ENCODE measurements at places on chromosomes 3 and 15.

DNA sequence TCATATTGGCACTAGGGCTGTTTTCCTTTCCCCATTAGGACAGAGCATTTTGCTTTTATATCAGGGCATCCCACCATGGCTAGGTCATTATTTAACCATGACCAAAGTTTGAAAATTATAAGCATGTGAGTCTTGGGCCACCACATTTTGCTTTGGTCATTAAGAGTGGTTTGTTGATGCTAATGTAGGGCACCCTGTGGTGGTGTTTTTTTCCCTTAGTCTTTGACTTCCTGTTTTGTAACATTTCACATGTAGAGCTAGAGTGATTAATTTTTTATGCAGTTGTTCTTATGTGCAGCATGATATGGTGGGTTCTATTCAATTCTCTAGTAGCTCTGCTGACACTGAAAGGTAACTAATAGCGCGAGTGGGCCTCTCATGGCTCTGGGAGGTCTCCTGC is 249.6 kb upstream of the ROBO1 start:
- DNase-seq: no peak

GRCh38 chr3:126959921-126960603 is 22.9 kb upstream of the PLXNA1 start:
- DNase-seq: peak; percentile 22

DNA sequence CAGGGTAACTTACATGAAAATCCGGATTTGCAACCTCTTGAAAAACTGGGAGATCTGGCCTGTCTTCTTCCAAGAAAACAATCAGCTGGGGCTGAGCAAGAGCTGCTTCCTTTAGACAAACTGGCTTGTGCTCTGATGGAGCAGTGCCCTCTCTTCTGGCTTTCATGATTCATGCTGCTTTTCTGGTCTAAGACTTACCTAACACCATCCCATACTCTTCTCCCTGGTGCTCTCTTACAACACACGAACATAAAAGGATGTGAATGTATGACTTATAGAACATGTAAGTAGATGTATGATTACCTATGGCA is 9.9 kb downstream of the TJP1 start:
- no peak for DNase-seq

GRCh38 chr15:72493220-72493619 is 19.1 kb downstream of the ARIH1 start:
- DNase-seq: no peak

DNA sequence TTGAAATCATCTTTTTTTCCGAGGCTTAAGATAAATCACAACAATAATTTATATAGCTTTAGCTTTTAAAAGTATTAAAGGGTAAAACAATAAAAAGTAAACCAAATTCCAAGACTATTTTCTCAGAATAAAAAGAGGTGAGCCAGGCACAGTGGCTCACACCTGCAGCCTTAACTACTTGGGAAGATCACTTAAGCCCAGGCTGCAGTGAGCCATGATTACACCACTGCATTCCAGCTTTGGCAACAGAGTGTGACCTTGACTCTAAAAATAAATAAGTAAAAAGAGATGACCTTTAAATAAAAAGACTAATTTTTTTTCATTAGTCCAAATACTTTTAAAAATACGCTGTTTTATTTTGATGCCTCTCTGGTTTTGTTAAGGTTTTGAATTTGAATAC is 54.4 kb downstream of the C3orf80 start:
- no peak for DNase-seq

DNA sequence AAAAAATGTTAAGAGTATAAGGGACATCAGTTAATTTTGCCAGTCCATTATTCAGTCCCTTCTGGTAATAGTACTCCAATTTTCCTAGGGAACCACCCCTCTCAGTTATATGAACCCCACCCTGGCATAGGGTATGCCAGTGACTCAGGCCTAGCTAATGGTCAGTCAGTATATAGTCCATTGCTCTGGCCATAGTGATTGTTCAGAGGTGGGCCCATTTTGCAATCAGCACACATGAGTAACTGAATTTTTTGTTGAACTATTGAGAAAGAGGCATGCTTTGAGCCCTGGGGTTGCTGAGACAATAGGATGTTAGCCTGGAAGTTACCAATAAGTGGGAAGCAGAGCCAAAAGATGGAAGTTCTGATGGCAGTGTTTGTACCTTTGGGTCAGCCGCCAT is 4.1 kb downstream of the LRCH3 start:
- DNase-seq: no peak

- DNase-seq: no peak
Observed at GRCh38 chr3:122271246-122271898, 53.7 kb upstream of the CSTA start.

GRCh38 chr15:59329091-59329490 is 43.6 kb downstream of the MYO1E start:
- DNase-seq: no peak

GRCh38 chr3:156548902-156549301 is 6.0 kb downstream of the SSR3 start:
- no peak for DNase-seq

DNA sequence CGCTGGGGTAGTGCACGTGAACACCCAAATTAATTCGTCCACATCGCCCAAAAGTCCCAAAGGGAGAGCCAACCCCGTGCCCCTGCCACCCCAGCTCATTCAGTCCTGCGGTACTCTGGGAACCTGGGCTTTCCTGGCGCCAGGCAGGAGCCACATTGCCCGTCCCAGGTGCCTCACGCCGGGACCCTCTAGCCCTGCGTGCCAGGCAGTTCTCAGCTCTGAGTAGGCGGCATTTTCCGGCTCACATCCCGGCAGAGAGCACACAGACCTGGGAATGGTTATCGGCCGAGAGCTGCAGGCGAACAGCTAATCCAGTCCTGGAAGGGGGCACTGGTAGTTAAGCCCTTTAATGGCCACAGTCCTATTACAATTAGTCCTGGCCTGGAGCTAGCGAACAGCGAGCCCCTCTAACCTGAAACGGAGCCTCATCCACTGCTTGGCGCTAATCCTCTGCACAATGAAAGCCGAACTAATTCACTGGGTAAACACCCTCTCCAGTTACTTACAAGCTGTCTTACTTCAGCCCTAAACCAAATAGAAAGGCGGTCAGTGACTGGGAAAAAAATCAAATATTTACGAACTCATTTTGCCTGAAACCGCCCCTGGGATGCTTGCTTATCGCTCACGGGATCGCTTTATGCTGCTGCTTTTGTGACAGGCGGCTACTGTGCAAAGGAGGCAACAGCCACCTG is 254.6 kb upstream of the SOX14 start:
- no peak for DNase-seq

GRCh38 chr3:42336103-42336502 is 70.1 kb upstream of the CCK start:
- DNase-seq: no peak

GRCh38 chr15:66053991-66054390 is 184.7 kb downstream of the RAB11A start:
- no peak for DNase-seq

DNA sequence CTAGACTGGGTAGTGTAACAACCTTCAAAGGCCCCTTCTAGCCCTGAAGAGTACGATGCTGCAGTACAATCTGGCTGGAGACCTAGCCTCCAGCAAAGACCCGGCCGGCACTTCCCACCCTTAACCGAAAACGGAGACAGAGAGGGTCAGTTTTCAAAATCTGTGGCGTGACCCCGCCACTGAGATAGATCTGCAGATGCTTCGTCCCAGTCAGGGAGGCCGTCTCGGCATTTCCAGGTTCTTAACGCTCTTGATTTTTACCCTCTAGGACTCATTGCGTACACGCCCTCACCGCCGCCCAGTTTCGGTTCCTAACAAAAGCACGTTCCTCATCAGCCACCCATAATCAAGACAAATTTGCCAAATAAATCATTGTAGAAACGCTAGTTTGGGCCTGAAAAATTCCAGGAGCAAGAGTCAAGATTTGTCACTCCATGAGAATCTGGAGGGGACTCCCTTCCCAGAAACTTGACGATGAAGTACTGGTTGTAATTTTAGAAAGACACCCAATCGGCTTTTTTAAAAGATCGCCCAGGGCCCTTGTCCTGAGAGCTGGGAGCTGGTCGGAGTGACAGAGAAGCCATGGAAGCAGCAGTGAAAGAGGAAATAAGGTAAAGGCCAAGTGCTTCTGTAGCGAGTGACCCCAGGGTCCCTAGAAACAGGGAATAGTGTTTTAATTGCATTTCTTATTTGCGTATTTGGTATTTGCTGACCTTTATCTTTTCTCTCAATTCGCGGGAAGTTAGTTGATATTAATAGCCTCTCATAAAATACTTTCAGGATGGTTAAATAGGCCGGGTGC is 868 bp upstream of the TMEM87A start:
- peak; percentile 6 for DNase-seq

GRCh38 chr3:127461286-127461910 is 129.1 kb downstream of the TPRA1 start:
- DNase-seq: no peak

GRCh38 chr3:11288021-11288491 is 15.9 kb downstream of the ATG7 start:
- DNase-seq: no peak

GRCh38 chr3:82080792-82081191 is 319.3 kb upstream of the GBE1 start:
- no peak for DNase-seq

GRCh38 chr3:10328460-10329071 is 7.7 kb upstream of the SEC13 start:
- DNase-seq: no peak

- DNase-seq: no peak
Observed at GRCh38 chr15:23671481-23671880, 15.6 kb downstream of the NDN start.

DNA sequence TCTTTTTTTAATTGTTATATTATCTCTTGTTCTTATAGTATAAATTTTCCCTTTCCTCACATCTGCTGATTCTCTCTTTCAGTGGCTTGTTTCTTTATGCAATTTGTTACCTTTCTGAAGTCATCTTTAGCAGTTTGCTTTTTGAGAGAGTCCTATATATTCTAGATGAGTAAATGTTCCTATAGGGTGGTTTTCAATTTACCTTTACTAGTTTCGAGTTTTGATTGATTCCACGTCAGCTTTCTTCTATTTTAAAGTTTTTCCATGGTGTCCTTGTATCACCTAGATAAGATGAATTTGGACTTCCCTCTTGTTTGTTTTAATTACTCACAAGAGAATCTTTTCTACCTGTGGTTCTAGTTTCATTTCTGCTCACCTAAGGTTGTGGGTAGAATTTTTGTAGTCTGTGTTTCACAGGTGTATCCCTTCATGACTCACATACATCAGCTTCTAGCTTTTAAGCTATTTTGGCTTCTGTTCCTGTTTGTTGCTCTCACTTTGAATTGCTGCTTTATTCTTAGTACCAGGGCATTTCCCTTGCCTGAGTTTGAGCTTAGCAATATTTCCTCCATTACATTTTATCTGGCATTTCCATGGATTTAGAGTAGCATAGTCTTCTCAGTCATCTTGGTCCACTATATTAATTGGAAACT is 6.4 kb downstream of the TEX9 start:
- DNase-seq: no peak

Data from endothelial cell (in vitro differentiated cells).